Activated CD4-positive, alpha-beta T cell treated with anti-CD3 and anti-CD28 coated beads, Interleukin-2, amount 50 U/mL, for 1 hour (primary cell): ENCODE measurements at places on chromosomes 6 and 20.

GRCh38 chr6:2962004-2962403, 9.4 kb downstream of the SERPINB6 start:
- DNase-seq = no peak

DNA sequence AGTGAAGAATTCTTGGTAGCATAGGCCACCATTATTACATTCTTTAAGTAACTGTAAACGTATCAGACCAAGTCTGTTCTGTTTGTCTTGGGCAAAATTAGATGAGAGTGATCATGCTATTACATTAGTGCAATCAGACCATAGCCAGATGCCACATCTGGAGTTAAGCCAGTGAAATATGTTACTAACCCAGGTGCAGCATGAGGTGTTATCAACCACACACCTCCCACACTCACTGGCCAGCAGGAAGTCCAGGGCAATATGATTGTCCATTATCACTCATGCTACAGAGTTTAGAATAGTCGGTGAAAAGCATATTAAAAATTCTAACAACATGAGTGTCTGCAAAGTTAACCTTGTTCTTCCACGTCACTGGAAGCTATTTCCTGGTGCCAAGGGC, 174.7 kb upstream of the PROKR2 start:
- no peak for DNase-seq

DNA sequence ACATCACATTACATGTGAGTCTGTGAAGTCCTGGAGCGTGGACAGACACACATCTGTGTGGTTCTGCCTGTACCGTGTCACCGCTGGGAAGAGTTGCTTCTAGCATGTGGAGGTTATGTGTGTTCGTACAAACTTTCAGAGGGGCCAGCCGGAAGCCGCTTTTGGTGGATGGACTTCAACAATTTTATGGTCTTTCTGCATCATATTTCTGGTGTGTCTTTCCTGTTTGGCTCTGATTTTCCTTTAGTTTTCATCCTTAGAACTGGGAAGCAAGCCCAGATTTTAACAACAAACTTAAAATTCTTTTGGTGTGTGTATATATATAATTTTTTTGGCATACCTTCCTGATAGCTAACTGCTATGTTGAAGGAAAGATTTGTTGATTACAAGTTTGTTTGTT, 71.2 kb downstream of the TIAM2 start:
- DNase-seq = no peak

- DNase-seq = no peak
Measured at GRCh38 chr20:703006-703405, 27.4 kb upstream of the SCRT2 start.

DNA sequence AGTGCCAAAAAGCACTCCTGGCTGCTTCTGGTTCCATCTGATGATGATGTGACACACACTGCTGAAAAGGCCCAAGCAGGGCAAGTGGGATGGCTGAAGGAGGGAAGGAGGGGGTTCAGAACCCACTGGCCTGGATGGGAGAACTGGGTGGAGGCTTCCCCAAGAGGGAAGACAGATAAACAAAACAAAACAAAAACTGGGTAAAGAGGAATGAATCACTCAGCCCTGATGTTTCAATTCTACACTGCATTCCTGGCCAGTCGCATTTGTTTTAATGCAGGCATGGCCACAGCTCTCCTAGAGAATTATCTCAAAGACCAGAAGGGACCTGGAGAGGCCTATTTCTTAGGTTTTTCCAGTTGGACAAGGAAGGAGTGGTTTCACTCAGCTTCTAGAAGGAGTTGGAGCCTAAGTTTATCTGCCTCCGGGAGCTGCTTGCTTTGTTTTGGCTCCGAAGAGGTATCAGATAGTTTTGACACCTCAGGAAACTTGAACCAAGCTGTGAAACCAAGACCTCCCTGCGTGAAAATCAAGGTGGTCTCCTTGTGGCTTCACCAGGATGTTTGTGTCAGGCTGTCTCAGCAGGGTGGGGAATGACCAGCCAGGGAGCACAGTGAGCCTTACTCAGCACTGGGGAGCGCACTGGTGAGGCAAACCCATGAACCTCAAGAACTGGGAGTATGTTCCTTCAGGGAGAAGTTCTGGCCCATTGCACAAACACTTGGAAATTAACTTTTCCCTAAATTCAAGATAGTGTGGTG, 16.1 kb downstream of the TTPAL start:
- no peak for DNase-seq

- no peak for DNase-seq
Measured at GRCh38 chr20:4585104-4585753, 136.5 kb upstream of the PRND start.

GRCh38 chr6:14108571-14109410, 8.8 kb upstream of the CD83 start:
- no peak for DNase-seq

DNA sequence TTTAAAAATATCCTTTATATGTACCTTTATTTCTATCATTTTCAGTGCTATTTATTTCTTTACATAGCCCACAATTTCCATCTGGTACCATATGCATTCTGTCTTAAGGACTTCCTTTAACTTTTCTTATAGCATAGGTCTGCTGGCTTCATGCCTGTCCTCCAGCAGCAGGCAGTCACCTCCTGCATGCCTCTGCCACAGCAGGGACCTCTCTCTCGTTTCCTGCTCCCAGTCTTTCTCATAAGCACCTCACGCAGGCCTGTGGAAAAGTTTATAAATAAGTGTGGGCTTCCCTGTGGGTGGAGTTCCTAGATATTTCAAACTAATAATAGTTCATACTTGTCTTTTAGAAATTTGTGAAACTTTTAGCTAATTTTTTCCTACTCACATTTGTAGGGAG, 133.9 kb downstream of the KCNQ5 start:
- DNase-seq = no peak

DNA sequence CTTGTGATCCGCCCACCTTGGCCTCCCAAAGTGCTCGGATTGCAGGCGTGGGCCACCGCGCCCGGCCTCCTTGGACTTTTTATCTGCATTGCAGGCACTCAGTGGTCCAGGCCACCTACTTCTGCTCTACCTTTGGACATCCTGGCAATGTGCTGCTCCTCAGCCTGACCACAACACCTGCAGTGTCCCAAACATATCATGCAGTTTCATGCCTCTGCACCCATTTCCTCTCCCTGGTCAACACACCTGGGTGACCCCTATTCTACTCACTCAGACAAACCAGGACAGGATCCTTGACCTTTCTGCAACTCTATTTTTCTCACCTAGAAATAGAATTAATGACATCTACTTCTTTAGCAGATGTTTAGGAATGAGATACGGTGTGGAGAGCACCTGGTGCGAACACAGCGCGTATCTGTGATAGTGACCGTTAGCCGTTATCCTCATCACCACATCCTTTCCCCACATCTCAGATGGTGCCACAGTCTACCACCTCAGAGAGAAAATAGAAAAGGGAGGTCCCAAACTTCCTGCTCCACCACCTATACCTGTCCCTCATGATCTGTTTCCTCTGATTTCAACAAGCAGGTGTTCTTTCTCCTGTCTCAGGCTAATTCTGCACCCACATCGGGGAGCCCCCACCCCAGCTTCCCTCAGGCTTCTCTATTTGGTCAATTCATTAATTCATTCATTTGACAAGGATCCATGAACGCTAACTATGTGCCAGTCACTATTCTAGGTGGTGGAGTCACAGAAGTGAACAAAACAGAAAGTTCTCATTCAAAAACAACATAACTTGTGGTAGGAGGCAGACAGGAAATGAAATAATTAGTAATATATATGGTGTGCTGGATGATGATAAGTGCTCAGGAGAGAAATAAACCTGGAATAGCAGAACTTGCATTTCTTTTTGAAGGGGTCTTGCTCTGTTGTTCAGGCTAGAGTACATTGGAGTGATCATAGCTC, 4.3 kb upstream of the BTN3A2 start:
- no peak for DNase-seq

DNA sequence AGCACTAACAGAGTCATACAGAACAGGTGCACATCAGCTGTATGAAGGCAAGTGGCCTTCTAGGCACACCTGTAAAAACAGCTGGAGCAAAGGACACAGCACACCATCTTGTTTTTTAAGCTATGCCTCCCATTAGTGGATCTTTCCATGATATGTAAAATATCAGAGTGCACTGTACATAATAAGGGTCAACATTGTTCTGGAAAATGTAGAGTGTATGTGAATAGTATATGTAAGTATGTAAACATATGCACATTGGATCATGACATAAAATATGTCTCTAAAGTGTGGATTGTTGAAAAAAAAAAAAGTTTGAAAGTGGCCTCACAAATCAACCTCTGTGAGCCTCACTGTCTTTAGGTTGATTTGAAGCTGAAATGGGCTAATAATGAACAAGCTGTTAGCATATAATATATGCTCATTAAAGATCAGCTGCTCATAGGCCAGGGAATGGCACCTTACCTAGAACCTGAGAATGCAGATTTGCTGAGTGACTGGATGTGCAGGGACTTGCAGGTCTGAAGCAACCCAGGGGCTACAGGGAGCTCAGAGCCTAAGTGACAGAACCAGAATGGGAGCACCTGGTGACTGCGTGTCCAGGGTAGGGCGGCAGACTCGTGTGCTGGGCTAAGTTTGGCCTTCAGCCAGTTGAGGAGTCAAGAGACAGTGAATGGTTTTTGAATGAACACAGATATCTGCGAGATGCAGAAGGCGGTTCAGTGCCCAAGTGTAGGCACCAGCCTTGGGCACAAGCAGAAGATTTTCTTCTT, 198.6 kb downstream of the TMEM242 start:
- DNase-seq = no peak

GRCh38 chr6:46051962-46052361, 36.3 kb upstream of the CLIC5 start:
- DNase-seq = no peak

- no peak for DNase-seq
Measured at GRCh38 chr6:11384531-11385309, 152.3 kb upstream of the NEDD9 start.

DNA sequence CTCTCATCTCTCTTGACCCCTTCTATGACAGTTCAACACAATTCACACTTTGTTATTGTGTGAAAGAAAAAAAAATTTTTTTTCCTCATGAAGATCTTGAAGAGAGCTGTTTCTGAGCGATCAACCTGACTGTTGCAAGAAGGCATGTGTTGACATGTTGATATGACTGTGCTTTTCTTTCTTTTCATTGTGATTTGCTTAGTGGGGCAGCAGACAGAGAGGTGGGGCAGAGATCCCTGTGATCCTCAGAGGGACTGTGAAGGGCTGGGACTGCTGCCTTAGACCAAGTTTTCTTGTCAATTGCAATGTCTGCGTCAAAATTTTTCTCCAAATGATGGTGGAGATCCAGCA, 70.8 kb upstream of the IYD start:
- no peak for DNase-seq

DNA sequence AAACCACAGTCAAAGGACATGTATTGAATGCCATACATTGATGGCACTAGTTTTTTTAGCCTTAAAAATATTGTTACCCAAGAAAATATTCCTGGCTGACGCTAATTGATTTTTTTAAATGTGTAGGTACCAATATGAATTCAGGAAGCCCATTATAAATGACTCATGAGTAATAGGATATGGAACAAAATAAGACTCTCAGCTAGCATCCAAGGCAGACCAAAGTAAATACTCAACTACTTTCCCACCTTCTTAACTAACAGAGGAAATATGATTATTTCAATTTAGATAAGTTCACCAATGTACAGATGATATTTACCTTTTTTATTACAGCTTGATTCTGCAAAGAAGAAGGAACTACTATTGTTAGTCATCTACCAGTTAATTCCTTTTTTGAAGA, 43.2 kb upstream of the TXNDC5 start:
- DNase-seq = no peak

DNA sequence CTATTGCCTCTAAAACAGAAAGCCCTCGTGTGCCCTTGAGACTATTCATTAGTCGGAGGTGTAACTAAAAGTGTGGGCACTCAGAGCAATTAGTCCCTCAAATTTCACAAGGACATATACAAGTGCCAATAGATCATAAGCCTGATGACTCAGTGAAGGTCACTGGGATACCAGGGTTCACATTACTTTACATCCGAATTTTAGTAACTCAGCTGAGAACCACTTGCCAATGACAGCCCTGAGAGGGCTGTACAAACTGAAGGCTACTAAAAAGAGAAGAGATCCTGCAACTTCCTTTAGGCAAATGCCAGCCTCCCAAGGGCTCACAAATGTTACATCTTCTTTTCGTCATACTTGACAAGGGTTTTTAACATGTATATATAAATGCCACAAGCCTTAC, 369.6 kb downstream of the TENT5A start:
- no peak for DNase-seq

GRCh38 chr6:109237077-109237985, 142.0 kb downstream of the CEP57L1 start:
- no peak for DNase-seq

GRCh38 chr6:95740157-95740556, 162.8 kb downstream of the MANEA start:
- DNase-seq = no peak

DNA sequence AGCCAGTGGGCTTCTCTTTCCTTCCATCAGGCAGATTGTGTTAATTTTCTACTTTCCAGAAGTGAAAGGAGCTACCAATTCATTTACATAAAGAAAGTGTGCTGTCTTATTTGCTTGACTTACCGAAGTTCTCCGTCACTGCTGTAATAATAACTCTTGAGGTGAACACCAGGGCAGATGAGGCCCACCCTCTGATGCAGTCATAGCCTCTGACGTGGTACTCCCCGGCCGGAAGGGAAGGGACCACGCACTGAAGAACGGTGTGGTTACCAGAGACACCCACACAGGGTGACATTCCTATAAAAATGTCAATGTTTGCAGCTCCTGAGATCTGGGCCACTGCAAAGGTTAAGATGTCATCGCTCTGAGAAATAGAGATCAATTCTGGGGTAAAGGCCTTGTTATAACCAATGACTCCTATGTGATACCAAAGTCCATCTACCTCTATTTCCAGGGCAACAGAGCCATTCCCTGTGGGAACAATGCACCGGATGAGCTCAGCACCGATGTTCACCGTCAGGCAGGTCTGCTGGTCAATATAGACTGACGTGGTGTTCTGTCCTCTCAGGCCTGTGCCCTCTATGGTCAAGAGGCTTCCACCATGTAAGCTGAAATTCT, 62.9 kb downstream of the PKHD1 start:
- no peak for DNase-seq

DNA sequence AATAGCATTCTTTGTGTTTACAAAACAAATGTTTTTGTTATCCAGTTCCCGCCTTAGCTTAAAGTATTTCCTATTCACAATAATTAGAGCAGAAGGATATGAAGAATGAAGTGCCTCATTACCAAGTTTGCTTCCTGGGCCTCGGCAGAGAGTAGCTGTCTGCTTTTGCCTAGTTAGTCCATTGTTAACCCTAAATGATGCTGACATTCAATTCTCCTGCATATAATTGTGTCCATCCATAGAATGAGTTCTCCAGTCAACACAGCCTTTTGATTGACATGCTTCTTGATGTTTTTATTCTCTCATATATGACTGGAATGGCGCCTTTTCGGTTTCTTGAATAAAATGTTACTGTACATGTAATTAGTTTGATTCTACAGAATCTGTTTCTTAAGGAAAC, 100.9 kb downstream of the MYB start:
- DNase-seq = no peak
